ENCODE measurements at places on chromosomes 3 and 15.

- no peak for DNase-seq
Observed at GRCh38 chr3:73716418-73716817, 91.7 kb upstream of the PDZRN3 start.

DNA sequence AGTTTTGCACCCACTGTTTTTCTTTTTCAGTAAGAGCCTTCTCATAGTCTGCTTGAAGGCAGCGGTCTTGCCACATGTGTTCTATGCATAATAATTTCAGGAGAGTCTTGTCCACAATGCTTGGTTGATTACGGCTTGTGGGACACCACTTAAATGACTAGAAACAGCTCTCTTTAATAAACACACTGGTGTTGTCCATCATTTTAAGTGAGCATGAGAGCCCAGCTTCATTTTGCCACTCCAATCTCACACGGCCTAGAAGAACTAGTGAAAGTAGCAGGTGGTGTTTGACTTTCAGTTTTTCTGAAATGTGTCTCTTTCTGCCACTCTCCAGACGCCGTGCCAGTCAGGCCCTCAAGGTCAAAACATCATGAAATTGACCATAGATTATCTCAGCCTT is 292.1 kb downstream of the LPP start:
- no peak for DNase-seq

GRCh38 chr3:69890084-69890483 is 109.4 kb upstream of the SAMMSON start:
- no peak for DNase-seq

- DNase-seq: no peak
Observed at GRCh38 chr3:32410367-32411246, 19.0 kb downstream of the CMTM7 start.

- DNase-seq: no peak
Observed at GRCh38 chr3:177976241-177976640, 560.0 kb upstream of the KCNMB2 start.

DNA sequence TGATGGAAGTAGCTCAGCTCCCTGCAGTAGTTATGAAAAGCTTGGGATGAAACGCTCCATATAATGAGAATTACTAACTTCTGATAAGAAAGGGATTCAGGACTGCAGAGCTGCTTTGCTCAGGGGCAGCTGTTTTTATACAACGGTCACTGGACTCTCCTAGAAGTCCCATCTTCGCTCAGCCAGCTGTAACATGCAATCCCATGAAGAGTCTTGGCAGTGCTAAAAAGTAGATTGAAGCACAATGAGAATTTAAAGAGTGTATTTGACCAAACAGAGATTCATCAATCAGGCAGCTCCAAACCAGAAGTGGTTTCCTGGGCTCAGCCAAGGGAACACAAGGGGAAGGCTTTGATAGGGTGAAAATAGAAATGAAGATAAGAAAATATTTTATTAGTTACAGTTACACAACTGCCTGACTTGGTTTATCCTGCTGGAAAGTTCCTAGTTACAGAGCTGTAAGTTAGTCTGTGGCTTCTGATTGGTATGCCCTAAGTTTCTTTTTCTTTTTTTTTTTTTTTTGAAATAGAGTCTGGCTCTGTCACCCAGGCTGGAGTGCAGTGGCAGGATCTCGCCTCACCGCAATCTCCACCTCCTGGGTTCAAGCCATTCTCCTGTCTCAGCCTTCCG is 24.1 kb downstream of the SIDT1 start:
- no peak for DNase-seq

GRCh38 chr3:121895121-121895520 is 920 bp downstream of the SLC15A2 start:
- no peak for DNase-seq

- no peak for DNase-seq
Observed at GRCh38 chr3:9040996-9041395, 77.7 kb upstream of the RAD18 start.

- peak; percentile 40 for DNase-seq
Observed at GRCh38 chr3:129827765-129828164, 65.7 kb downstream of the TMCC1 start.

DNA sequence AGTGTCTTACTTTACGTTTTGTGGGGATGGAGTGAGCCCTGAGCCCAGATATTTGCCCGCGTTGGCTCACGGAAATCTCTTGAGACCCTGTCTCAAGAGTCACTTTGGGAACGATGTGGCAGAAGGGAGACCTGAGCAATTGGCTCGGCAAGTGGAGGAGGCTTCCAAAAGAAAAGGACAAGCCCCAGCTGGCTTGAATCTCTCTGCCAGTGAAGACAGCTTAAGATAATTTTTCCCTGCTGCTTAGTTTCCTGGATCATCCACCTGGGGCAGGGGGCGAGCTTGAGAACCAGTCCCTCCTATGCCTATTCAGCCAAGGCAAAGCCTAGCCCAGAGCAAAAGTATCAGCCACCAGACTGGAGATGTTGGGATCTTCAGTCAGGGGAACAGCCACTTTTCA is 708 bp downstream of the SEC22A start:
- DNase-seq: no peak

GRCh38 chr15:46858150-46858549 is 859.2 kb upstream of the SEMA6D start:
- no peak for DNase-seq

DNA sequence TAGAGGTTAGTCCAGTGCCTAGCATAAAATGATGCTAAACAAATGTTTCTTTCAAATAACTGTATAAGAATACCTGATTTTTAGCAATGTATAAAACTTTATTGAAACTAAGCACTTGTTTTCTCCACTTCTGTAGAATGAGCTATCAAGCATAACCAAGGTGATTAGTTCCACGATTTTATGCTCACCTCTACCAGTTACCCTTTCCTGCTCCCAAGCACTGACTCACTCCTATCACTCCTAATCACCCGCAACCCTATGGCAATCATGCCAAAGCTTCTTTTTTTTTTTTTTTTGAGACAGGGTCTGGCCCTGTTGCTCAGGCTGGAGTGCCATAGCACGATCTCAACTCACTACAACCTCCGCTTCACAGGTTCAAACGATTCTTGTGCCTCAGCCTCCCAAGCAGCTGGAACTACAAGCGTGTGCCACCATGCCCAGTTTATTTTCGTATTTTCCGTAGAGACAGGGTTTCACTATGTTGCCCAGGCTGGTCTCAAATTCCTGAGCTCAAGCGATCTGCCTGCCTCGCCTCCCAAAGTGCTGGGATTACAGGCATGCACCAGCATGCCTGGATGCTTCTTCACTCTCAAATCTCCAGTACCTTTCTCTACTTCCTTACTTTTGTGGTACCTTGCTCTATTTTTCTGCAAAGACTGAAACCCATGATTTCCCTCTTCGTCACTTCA is 3.9 kb downstream of the HSPBAP1 start:
- no peak for DNase-seq

GRCh38 chr15:92077353-92078085 is 224.0 kb downstream of the SLCO3A1 start:
- peak; percentile 56 for DNase-seq

GRCh38 chr15:39108021-39108420 is 472.9 kb upstream of the THBS1 start:
- no peak for DNase-seq

GRCh38 chr15:42165106-42165505 is 8.7 kb upstream of the PLA2G4F start:
- DNase-seq: no peak

- DNase-seq: no peak
Observed at GRCh38 chr3:173690542-173691180, 293.1 kb downstream of the NLGN1 start.

- DNase-seq: peak; percentile 94
Observed at GRCh38 chr15:45456212-45457106, 66.1 kb downstream of the SLC30A4 start.

GRCh38 chr3:40313975-40314860 is 4.7 kb downstream of the EIF1B start:
- no peak for DNase-seq

GRCh38 chr15:71874245-71874644 is 63.9 kb downstream of the NR2E3 start:
- no peak for DNase-seq

GRCh38 chr3:33883951-33884561 is 85.6 kb downstream of the PDCD6IP start:
- DNase-seq: no peak

- DNase-seq: no peak
Observed at GRCh38 chr3:7407107-7407506, 546.2 kb downstream of the GRM7 start.

DNA sequence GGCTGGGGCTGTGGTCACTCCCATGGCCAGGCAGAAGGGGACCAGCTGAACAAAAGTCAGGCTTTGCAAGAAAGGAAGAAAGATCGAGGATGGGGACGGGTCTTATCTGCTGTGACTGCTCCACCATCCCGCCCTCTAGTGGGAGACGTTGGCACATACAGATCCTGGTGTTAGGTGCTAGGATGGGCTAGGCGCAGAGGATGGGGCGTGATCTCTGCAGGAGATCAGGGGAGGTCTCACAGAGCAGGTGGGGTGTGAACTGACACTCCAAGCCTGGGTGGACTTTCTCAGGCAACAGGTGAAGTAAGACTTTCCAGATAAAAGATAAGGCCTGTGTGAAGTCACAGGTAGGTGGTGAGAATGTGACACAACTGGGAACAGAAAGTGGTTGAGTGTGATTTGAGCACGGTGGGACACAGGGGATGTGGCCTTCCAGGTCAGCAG is 141.9 kb upstream of the SMAD3 start:
- peak; percentile 15 for DNase-seq

DNA sequence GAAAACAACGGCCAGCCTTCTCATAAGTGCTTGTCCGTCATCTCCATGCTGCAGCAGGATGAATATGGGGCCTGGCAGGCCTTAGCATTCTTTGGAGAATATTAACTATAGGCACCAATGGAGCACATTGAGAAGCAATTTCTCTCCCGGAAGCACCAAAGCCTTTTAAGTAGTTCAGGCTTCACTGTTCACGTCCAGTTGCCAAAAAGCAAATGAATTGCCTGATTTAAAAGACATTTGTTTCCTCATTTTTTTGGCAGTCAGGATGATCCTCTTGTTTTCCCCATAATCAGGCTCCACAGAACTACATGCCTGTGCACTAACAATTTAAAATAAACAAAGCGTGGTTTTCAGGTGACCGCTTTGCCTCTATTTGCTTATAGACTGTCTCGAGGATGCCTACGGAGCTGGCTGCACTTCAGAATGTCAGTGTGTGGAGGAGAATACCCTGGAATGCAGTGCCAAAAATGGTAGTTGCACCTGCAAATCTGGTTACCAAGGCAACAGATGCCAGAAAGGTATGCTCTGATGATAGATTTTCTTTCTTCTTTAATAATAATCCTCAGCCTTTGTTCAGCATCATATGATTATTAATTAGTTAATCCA is 725.2 kb upstream of the GOLIM4 start:
- DNase-seq: no peak

DNA sequence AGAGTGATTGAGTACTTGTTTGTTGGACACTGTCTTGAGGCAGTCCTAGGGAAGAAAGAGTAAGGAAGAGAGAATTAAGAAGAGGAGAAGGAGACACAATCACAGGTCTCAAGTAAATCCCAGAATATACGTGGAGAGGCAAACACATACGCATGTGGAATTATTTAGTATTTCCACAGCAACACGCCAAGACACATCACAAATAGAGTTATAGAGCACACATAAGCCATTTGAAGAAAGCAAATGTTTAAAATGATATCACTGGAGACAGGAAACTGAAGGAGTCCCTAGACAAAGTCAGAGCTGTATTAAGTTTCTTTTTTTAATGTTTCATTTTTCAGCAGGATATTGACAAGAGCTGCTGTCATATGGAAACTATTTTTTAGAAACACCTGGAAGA is 206.1 kb upstream of the LRIG1 start:
- no peak for DNase-seq

DNA sequence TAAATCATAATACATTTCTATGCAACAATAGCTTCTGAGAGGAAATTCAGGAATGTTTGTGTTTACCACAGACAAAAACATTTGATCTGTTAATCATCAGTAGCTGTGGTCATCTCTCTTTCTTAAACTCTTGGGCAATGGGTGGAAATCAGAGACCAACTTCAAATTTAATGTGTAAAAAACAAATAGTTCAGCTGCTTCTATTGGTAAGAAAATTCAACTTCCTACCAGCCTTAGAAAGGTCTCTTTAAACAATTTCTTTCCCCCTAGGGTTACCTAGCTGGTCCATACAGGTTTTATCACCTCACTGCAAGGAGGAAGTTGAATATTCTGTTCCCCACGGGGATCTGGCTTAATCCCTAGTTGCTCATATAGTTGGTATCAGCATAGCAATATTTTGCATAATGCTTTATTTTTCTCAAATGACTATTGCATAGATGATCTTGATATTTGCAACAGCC is 20.3 kb upstream of the PPP4R2 start:
- DNase-seq: no peak

- DNase-seq: no peak
Observed at GRCh38 chr3:142542054-142542453, 36.5 kb downstream of the ATR start.
